ENCODE measurements at places on chromosomes 2 and 18. TPM values are rescaled to one million over a fixed set of nuclear protein-coding genes. Genes with fewer than 3 reads are reported as not detected.

The REG3A gene
- total RNA-seq: not detected

The SPP2 gene
- not detected for total RNA-seq

The MC5R gene
- 1.6 TPM for total RNA-seq

The NEU2 gene
- not detected for total RNA-seq

The PSTPIP2 gene
- total RNA-seq: 3.1 TPM

The TUBB8B gene
- not detected for total RNA-seq

The SERPINB7 gene
- not detected for total RNA-seq

The SLC1A4 gene
- total RNA-seq: 10.4 TPM

The TEX44 gene
- not detected for total RNA-seq

The DPP10 gene
- 1.0 TPM for total RNA-seq

The SLC19A3 gene
- 4.2 TPM for total RNA-seq

The CHPF gene
- total RNA-seq: 33.4 TPM

The IL18RAP gene
- 2.6 TPM for total RNA-seq

The MAP3K19 gene
- not detected for total RNA-seq

The CD207 gene
- total RNA-seq: under 0.01 TPM

The CAPN13 gene
- not detected for total RNA-seq

The WIPF1 gene
- total RNA-seq: 16.2 TPM

The STPG4 gene
- not detected for total RNA-seq

The IL36B gene
- total RNA-seq: not detected

The SLC25A52 gene
- not detected for total RNA-seq

The GBX2 gene
- not detected for total RNA-seq

The INHA gene
- not detected for total RNA-seq

The CRYGD gene
- total RNA-seq: not detected

The NDUFV2 gene
- 124 TPM for total RNA-seq

The CHRND gene
- total RNA-seq: 32.9 TPM

The NMUR1 gene
- total RNA-seq: 0.52 TPM

The ADRA2B gene
- 2.1 TPM for total RNA-seq

The SNORC gene
- under 0.01 TPM for total RNA-seq

The SERPINB4 gene
- total RNA-seq: not detected

The LAMA3 gene
- total RNA-seq: 8.4 TPM

The RAB27B gene
- total RNA-seq: 1.0 TPM

The FAHD2A gene
- total RNA-seq: 3.7 TPM

Data from skeletal muscle tissue (tissue), 5 donors.